ENCODE measurements at places on chromosomes 2 and 18.

DNA sequence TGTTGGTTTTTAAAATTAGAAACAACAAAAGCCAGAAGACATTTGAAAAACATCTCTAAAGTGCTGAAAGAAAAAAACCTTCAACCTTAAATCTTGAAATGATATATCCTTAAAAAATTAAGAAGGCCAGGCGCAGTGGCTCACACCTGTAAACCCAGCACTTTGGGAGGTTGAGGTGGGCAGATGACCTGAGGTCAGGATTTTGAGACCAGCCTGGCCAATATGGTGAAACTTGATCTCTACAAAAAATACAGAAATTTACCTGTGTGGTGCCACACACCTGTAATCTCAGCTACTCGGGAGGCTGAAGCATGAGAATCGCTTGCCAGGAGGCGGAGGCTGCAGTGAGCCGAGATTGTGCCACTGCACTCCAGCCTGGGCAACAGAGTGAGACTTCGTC lies 87.7 kb upstream of the SIX2 start:
- DNase-seq: no peak

DNA sequence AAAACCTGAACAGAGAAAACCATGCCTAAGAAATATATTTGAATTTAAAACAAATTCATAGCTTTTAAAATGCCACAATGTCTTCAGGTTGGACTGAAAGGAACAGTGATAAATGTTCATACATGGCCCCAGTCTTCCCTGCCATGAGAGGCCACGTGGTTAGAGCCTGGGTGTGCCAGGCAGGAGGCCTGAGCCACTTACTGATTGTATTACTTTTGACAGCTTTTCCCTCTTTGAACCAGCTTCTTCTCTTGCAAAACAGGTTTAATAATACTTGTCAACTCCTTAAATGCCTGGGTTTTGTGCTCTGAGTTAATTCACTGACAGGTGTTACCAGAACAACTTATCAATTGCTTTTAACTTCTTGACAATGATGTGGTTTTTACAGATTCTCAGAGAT lies 27.0 kb downstream of the RBKS start:
- DNase-seq: no peak

- no peak for DNase-seq
Measured at GRCh38 chr2:126674075-126674744, 18.3 kb downstream of the GYPC start.

DNA sequence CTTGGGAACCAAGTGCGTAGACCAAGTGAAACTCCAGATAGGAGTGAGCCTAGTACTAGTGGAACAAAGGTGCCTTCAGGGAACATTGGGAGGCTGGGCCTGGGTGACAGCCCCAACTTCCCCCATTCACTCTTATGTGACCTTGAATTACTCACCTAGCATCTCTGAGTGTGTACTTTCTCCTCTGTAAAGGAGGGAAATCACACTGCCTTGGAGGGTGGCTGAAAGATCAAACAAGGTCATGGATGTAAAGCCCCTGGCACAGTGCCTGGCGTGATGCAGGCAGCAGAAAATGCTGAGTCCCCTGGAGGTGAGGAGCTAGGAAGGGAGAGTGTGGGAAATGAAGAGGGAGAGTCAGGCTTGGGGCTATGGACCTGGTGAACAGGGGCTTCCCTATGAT lies 45.9 kb downstream of the MARCO start:
- DNase-seq: no peak

Data from activated T-helper 1 cell treated with anti-CD3 and anti-CD28 coated beads, Interleukin-2, amount 50 U/mL, for 16 hours (primary cell).